ENCODE measurements at places on chromosomes 16 and 17.

- no peak for DNase-seq
Measured at GRCh38 chr17:64406321-64407200, 15.9 kb upstream of the PECAM1 start.

GRCh38 chr16:67967958-67968399 lies 458 bp downstream of the SLC12A4 start:
- DNase-seq = peak; percentile 44

DNA sequence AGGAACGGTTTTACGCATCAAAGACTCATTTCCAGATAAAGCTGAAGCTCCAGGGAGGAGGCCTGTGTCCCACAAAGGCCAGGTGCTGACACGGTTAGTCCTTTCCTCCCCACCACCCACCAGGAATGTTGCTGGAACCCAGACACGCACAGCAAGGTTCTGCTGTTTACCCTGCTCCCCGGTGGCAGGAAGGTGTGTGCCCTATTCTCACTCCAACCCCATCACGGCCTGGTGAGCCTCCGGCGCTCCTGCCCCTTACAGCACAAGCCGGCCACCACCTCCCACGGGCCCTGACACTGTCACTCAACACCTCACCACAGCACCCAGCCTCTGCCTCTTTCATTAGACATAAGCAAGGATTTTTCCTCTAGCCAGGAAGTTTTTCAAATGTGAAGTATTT lies 47.8 kb downstream of the ANKRD11 start:
- no peak for DNase-seq

GRCh38 chr17:71412803-71413202 lies 708.0 kb upstream of the SOX9 start:
- peak; percentile 97 for DNase-seq

DNA sequence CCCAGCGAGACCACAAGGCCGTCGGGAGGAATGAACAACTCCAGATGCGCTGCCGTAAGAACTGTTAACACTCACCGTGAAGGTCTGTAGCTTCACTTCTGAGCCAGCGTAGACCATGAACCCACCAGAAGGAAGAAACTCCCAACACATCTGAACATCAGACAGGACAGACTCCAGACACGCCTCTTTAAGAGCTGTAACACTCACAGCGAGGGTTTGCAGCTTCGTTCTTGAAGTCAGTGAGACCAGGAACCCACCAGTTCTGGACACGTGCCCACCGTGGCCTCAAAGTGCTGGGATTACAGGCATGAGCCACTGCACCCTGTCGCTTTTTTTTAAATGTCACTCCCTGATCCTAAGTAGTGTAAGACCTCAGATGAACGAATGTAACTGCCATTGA lies 17.3 kb downstream of the KPNA2 start:
- DNase-seq = no peak

GRCh38 chr17:75795820-75796607 lies 11.4 kb downstream of the UNK start:
- no peak for DNase-seq

DNA sequence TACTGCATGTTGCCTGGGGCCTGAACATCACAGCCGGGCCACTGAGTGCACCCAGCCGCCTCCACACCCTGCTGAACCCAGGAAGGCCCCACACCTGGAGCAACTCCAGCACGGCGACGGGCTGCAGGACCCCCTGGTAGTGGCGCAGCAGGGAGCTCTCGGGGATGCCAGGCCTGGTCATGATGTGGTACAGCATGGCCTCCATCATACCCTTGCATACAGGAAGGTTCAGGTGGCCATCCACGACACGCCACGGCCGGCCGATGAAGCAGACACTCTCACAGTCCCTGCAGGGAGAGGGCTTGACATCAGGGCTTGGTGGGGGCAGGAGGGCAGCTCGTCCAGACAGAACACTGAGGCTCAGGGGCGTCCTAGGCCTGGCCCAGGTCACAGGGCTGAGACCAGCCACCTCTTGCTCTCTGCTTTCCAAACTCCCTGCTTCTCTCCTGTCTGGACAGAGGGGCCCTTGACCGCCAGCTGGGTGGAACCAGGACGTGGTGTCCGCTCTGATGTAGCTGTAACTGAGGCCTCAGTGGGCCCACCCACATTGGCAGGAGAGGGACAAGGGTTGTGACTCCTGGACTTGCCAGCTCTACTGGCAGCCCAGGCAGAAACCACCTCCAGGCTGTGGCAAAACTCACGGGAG lies 60.3 kb downstream of the IL21R start:
- DNase-seq = no peak

GRCh38 chr16:19746561-19746960 lies 28.5 kb downstream of the IQCK start:
- no peak for DNase-seq

DNA sequence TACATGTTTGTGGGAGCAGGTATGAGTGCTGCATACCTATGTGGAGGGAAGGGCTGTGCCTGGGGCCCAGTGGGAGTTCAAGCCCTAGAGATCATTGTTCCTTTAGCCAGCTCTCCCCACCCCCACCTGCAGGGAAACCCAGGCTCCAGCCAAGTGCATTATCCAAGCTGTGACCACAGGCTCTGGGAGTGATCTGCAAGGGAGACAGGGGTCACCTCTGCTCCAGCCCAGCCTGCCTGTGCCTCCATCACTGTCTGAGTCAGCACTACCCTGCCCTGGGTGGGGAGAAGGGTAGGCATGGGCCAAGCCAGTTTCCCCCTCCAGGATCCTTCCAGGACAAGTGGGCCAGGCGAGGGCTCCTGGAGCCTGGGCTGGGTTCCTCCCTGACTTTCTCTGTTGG lies 32.1 kb upstream of the SBK1 start:
- no peak for DNase-seq

- DNase-seq = peak; percentile 78
Measured at GRCh38 chr16:86227801-86228200, 282.5 kb upstream of the FOXF1 start.

DNA sequence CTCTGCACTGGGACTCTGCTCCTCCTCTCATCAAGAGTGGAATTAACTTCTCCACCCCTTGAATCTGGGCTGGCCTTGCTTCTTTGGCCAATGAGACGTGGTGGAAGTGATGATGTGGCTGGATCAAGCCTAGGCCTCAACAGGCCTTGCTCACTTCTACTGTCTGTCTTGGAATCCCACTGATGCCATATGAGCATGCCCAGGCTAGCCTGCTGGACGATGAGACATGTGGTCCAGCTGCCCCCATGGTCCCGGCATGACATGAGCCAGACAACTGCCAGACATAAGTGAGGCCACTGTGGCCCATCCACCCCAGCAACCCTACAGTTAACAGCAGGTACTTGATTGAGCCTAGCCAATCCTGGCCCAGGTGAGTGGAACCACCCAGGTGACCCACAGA lies 18.7 kb downstream of the VAC14 start:
- DNase-seq = no peak

DNA sequence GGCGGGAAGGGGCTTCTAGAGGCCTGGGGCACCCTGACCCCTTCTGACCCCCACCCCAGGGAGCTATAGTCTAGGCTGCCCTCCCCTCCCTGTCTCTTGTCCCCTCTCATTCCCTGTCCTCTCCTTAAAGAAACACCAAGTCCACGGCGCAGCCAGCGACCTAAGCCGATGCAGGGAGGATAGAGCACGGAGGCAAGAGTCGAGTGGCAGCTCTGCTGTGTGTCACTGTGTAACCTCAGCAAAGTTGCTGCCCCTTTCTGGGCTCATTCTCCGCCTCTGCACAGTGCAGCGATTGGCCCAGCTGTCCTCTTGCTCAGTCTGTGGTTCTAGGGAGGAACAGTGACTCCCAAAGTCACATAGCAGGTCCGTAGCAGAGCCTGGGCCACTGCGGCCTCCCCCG lies 36.5 kb upstream of the SBK1 start:
- no peak for DNase-seq

- no peak for DNase-seq
Measured at GRCh38 chr17:62625870-62626200, 1.6 kb upstream of the MRC2 start.

GRCh38 chr17:79847698-79848369 lies 8.6 kb upstream of the CBX4 start:
- DNase-seq = no peak

DNA sequence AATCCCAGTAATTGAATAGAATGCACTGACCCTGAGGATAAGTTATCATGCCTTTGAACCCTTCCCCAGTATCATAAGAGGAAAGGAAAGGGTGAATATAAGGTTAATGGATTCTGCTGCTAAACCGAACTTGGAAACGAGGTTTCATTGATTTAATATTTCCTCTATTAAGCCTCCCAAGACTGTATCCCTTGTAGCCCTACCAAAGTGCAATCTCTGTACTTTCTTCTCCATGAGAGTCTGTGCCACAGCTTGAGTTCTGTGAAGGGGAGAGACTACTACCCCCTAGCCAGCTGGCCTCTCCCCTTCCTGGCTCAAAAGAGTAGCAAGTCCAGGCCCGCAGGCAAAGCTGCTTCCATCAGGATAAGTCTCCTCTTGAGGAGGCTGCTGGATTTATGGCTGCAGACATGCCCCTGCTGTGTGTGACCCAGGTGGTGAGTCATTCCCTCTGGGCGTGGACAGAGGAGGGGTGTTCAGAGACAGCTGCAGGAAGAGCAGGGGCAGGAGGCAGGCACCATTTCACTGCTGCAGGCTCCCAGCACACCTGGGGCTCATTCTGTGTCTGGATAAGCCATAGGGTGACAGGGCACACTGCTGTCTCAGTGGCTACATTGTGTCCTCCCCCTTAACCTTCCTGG lies 58.4 kb downstream of the TOM1L2 start:
- DNase-seq = peak; percentile 92

- DNase-seq = peak; percentile 66
Measured at GRCh38 chr17:64130559-64131001, 636 bp upstream of the ERN1 start.

DNA sequence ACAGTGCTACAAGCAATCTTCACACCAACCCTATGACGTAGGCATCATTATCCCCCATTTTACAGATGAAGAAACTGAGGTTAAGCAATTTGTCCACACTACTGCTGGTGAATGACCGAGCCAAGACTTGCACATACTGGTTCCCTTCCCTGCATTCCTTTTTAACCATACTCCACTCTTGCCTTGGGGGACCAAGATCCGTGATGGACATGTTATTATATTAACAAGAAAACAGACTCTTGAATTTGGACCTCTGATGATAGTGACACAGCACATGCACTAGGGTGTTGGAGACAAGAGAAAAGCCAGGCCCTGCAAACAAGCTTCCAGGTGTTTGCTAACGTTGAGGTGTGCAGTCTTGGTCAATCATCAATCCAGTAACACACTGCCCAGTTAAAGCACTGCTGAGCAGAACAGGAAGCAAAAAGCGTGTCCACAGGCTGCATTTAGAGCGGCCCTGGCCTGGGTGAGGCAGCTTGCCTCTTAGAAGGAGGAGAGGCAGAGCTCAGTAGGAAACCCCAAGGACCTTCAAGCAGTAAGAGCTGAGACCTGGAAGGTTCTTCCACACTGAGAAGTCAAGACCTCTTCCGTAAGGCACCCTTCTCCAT lies 36.7 kb downstream of the HNF1B start:
- no peak for DNase-seq

DNA sequence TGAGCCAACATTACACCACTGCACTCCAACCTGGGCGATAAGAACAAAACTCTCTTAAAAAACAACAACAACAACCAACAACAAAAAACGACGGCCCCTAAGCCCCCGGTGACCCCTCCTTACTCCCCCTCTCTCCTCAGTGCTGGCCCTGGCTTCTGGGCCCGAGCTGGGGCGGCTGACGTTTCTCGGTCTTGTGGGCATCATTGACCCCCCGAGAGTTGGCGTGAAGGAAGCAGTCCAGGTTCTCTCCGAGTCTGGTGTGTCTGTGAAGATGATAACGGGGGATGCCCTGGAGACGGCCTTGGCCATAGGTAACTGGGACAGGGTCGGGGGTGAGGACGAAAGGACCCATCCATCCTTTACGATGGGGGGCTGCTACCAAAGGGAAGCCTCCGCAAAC lies 52.7 kb downstream of the MEAK7 start:
- no peak for DNase-seq

DNA sequence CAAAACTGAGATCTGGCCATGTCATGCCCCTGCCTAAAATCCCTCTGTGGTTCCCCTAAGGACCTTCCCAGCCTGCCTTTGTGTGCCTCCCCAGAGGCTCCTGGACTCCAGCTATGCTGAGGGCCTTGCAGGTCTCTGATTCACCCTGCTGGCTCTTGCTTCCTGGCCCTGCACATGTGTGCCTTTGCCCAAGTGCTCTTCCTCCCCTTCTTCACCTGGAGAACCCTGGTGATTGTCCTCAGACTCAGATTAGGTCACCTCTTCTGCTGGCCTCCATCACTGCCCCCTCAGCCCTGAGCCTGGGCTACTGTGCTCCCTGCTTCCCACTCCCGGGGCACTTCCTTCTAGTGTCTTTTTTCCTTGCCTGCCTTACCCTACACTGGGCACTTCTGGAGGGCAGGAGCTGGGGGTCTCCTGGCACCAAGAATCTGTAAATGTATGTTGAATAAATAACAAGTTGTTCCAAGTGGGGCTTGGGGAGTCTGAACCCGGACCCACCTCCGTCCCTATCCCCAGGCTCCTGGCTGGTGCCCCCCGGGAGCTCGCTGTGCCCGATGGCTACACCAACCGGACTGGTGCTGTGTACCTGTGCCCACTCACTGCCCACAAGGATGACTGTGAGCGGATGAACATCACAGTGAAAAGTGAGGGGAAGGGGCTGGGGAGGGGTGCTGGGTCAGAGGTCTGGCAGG lies 7.8 kb downstream of the ITGA3 start:
- DNase-seq = peak; percentile 32

GRCh38 chr17:5703736-5704135 lies 119.4 kb upstream of the NLRP1 start:
- no peak for DNase-seq

DNA sequence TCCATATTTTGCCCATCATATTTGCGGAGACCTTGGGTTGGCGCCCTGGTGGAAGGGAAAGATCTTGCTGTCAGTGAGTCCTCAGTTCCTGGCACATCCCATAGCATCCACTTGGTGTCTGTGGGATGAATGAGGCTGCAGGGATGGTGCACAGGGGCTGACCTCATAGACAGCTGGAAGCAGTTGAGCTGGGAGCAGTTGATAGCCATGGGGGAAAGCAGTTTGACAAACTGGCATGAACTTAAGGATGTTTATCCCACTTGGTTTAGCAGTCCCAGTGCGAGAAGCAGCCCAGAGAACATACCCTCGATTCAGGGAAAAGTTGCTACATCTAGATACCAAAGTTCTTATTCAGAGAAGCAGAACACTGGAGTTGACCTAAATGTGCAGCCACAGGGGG lies 80.7 kb downstream of the SNX29 start:
- peak; percentile 55 for DNase-seq

- DNase-seq = no peak
Measured at GRCh38 chr16:89193576-89194293, 6.6 kb downstream of the SLC22A31 start.

GRCh38 chr16:31094088-31094423 lies 541 bp downstream of the VKORC1 start:
- no peak for DNase-seq

All from fibroblast of skin of right quadriceps (primary cell).